Uterine smooth muscle cell (primary cell): ENCODE measurements at places on chromosomes 6 and 20. TPM values are rescaled to one million over a fixed set of nuclear protein-coding genes. Genes with fewer than 3 reads are reported as not detected.

The HLA-DOA gene
- not detected in 2 replicates for total RNA-seq

The PSORS1C2 gene
- not detected in 2 replicates for total RNA-seq

The SIRPG gene
- total RNA-seq = not detected in 2 replicates

The CTCFL gene
- not detected in 2 replicates for total RNA-seq

The MYBL2 gene
- 3.0 and 16.8 TPM in 2 replicates for total RNA-seq

The GPSM3 gene
- total RNA-seq = 0.44 and 0.87 TPM in 2 replicates

The TCF21 gene
- 1.9 and 5.5 TPM in 2 replicates for total RNA-seq

The CRISP3 gene
- not detected in 2 replicates for total RNA-seq

The CITED2 gene
- 99.2 and 146 TPM in 2 replicates for total RNA-seq

The TRERF1 gene
- total RNA-seq = 4.1 and 7.2 TPM in 2 replicates

The PACSIN1 gene
- not detected in 2 replicates for total RNA-seq

The THEMIS gene
- not detected in 2 replicates for total RNA-seq

The MGME1 gene
- total RNA-seq = 7.1 and 19.4 TPM in 2 replicates

The CGA gene
- total RNA-seq = 0.77 TPM in 1 of 2 replicates, not detected in the other

The XKR7 gene
- total RNA-seq = under 0.01 TPM in 1 of 2 replicates, not detected in the other

The SNX9 gene
- 71.4 and 100 TPM in 2 replicates for total RNA-seq

The CST4 gene
- total RNA-seq = 0.22 and 0.75 TPM in 2 replicates

The GJE1 gene
- not detected in 2 replicates for total RNA-seq

The SCRT2 gene
- total RNA-seq = not detected in 2 replicates

The PLAGL1 gene
- 9.0 and 11.4 TPM in 2 replicates for total RNA-seq

The SLC32A1 gene
- not detected in 2 replicates for total RNA-seq

The LAMA4 gene
- 105 and 276 TPM in 2 replicates for total RNA-seq

The PNPLA1 gene
- not detected in 2 replicates for total RNA-seq

The ZHX3 gene
- total RNA-seq = 24.0 and 64.6 TPM in 2 replicates

The BNIP5 gene
- total RNA-seq = not detected in 2 replicates

The PHACTR1 gene
- 0.37 and 1.4 TPM in 2 replicates for total RNA-seq

The DYNLT2 gene
- 1.5 and 2.0 TPM in 2 replicates for total RNA-seq

The NKAIN2 gene
- total RNA-seq = not detected in 2 replicates

The NQO2 gene
- total RNA-seq = 18.1 and 36.1 TPM in 2 replicates

The SMLR1 gene
- total RNA-seq = not detected in 2 replicates

The ENTPD6 gene
- 82.3 and 99.5 TPM in 2 replicates for total RNA-seq

The MYLK2 gene
- total RNA-seq = 0.12 and 0.44 TPM in 2 replicates

The SOBP gene
- 10.2 and 15.4 TPM in 2 replicates for total RNA-seq

The COL21A1 gene
- total RNA-seq = 6.2 and 6.9 TPM in 2 replicates

The TPX2 gene
- 28.6 and 104 TPM in 2 replicates for total RNA-seq

The BACH2 gene
- 0.12 and 0.55 TPM in 2 replicates for total RNA-seq

The PARD6B gene
- 2.3 and 3.5 TPM in 2 replicates for total RNA-seq

The VSX1 gene
- total RNA-seq = not detected in 2 replicates

The WASF1 gene
- total RNA-seq = 9.0 and 10.7 TPM in 2 replicates

The PRDM1 gene
- total RNA-seq = 3.3 and 3.4 TPM in 2 replicates

The RAMACL gene
- total RNA-seq = 2.1 and 2.3 TPM in 2 replicates

The SSTR4 gene
- total RNA-seq = not detected in 2 replicates

The ADGB gene
- total RNA-seq = not detected in 2 replicates

The IRF4 gene
- under 0.01 TPM in 2 replicates for total RNA-seq

The SMOC2 gene
- not detected in 2 replicates for total RNA-seq

The C20orf204 gene
- 0.77 and 1.2 TPM in 2 replicates for total RNA-seq
